ENCODE measurements at places on chromosomes 5 and 9.

DNA sequence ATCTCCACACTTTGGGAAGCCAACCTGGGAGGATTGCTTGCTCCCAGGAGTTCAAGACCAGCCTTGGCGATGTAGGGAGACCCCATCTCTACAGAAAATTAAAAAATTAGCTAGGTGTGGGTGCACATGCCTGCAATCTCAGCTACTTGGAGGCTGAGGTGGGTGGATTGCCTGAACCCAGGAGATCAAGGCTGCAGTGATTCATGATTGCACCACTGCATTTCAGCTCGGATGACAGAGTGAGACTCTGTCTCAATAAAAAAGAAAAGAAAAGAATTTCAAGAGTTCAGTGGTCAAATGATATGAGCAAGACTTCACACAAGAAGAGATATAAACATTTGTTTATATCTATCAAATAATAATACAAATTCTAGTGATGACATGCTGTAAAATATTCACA is 23.0 kb upstream of the MTAP start:
- DNase-seq: no peak

GRCh38 chr5:17399931-17400330 is 98.1 kb upstream of the TAF11L2 start:
- DNase-seq: no peak

DNA sequence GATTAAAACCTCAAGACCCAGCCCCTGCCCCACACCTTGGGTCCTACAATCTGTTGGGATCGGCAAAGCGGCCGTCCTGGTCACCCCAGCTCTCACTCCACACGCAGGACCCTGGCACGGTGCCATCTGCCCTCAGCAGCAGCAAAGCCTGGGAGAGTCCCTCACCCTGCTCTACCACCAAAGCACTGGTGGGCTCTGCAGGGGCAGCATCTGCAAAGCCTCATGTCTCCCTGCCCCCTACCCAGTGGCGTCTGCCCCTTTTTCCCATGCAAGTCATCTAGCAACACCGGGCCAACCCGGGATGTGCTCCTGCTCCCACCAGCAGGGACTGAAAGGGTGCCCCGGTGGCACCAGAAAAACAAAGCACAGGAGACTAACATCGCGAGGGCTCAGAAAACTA is 19.6 kb upstream of the CNOT6 start:
- no peak for DNase-seq

GRCh38 chr5:18740301-18740700 is 1106.0 kb downstream of the TAF11L14 start:
- DNase-seq: no peak

DNA sequence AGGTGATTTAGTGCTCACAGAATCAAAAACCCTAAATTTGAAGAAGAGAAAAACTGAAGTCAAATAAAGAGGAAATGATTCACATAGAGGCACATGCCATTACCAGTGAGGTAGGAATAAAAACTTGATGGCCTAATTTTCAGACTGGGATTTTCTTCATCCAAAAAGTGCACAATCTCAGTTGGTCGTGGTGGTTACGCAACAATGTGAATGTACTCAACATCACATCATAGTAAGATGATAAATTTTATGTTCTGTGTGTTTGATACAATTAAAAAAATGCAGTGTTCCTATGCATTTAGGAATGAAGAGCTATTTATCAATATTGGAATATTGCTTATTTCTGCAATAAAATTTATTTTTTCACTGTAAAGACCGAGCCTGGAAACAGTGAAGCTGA is 60.7 kb downstream of the SV2C start:
- DNase-seq: no peak

DNA sequence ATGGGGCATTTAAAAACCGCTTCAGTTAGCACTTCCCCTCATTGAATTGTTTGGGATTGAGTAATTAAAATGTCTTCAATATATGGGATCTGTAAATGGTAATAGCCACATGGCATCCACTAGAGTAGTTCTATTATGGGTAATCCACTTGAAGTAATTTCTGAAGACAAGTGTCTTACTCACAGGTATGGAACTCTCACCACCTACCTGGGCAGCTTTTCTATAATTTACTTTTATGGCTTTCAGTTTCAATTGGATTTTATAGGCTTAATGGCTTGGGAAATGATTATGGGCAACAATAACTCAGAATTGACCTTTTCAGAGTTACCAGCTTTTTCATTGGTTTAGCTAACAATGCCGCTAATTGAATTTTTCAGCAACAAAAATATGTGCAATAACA is 597.9 kb downstream of the PTPRD start:
- no peak for DNase-seq

DNA sequence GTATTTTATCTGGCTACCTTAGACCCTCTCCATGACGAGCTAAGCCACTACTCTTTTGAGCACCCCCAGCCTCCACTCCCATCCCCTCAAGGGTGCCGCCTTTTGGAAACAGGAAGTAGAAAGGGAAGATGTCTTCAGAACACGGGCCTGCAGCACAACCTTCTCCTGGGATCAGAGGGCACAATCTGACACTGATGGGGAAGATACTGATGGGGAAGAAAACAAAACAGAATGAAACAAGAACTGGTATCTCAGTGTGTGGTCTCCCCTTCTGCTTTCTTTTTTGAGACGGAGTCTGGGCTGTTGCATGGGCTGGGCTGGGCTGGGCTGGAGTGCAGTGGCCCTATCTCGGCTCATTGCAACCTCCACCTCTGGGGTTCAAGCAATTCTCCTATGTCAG is 539.7 kb upstream of the DAP start:
- DNase-seq: no peak

DNA sequence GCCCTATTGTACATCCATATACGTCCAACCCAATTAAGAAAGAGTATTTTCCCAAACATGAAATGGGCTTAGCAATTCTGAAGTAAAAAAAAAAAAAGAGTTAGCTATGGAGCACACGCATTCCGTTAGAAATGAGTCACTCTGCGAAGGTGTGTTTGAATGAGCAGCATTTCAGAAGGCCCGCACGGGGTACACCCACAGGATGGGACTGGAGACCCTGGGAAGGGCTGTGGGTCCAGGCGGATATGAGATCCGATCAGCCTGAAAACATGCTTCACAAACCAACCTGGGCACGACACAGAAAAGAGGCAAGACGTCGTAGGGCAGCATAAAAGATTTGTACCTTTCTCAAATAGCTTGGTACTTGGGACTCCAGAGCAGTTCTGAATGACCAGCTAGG is 173.9 kb upstream of the KLF9 start:
- DNase-seq: no peak

GRCh38 chr5:166788050-166788449 is 1503.4 kb upstream of the WWC1 start:
- no peak for DNase-seq

DNA sequence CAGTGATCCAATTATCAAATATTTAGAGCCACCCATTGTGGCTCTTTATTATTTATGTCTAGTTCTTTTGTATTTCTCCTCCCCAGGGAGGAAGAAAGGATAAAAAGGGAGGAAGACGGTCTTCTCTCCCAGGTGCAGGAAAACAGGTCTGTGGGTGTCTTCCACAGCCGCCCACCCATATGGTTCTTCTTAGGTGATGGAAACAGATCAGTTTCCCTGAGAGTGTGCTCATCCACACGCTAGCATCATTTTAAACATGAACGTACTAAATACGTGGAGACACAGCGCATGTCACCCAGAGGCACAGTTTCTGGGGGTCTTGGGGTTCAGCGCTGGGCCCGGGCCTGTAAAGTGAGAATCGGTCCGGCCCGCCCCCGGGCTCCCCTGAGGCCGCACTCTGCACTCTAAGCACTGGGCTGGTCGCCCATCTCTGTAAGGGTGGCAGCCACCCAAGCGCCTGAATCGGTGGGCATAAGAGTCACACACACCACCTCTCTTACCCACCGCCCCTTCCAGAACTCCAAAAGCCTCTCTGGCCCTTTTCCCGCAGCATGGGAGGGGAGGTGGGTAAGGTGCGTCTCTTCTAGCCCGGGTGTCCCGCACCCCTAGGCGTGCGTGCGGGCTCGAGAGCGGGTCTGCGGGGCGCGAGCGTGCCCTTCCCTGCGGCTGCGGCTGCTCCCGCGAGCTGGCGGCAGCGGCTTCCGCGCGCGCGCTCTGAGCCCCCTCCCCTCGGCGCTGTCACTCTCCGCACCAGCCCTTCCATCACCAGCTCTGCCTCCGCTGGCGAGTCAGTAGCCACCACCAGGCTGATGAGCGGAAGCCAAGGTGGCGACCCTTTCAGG is 1.3 kb downstream of the PTCH1 start:
- DNase-seq: no peak

GRCh38 chr5:177354711-177355110 is 3.0 kb upstream of the RGS14 start:
- DNase-seq: no peak

- no peak for DNase-seq
These were observed 52.2 kb downstream of the ACTL7B start for GRCh38 chr9:108803428-108804065.

GRCh38 chr5:50727149-50727496 is 60.7 kb downstream of the PARP8 start:
- no peak for DNase-seq

- DNase-seq: no peak
These were observed 20.7 kb upstream of the LPCAT1 start for GRCh38 chr5:1544294-1544961.

GRCh38 chr5:68258531-68258930 is 43.0 kb downstream of the PIK3R1 start:
- no peak for DNase-seq

GRCh38 chr9:20205821-20206220 is 416.5 kb downstream of the MLLT3 start:
- no peak for DNase-seq

- no peak for DNase-seq
These were observed 16.6 kb upstream of the PLPP1 start for GRCh38 chr5:55551358-55551757.

- DNase-seq: no peak
These were observed 202.6 kb downstream of the SEMA5A start for GRCh38 chr5:9343146-9343850.

GRCh38 chr9:105313238-105313637 is 68.8 kb downstream of the SLC44A1 start:
- no peak for DNase-seq

- DNase-seq: no peak
These were observed 8.1 kb downstream of the CDKN2A start for GRCh38 chr9:21985964-21986667.

DNA sequence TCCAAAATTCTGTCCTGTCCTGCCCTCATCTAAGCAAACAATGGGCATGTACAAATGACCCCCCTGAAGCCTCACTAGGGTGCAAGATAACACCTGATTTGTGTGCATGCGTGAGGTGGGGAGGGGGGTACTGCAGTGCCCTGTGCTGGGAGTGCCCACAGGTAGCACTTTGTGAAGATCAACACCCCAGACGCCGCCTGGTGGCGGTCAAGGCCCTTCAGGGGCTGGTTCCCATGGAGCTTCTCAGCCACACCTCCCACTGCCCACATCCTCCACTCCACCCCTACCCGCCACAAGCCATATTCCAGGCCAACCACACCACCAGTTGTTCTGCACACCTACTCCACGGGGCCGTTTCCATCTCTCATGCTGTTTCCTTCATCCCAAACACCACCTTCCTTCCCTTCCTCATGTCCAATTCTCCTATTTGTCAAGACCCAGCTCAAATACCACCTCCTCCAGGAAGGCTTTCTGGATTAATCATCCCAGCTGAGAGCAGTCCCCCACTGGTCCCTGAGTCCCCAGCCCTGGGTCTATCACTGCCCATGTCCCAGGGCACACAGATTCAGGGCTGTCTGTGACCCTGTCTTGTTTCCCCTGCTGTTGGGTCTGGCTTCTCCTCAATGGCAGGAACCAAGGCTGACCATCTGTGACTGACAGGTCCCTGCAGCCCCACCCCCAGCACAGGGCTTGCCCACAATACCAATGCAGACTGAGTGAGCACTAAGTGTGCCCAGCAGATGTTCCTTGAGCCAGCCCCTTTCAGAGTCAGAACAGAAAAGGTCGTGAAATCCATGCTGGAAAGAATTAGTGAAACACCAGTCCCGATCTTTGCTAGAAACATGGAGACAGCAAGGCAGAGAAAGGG is 178.4 kb downstream of the PAX5 start:
- no peak for DNase-seq

GRCh38 chr5:102853680-102854079 is 98.6 kb downstream of the PAM start:
- DNase-seq: no peak

DNA sequence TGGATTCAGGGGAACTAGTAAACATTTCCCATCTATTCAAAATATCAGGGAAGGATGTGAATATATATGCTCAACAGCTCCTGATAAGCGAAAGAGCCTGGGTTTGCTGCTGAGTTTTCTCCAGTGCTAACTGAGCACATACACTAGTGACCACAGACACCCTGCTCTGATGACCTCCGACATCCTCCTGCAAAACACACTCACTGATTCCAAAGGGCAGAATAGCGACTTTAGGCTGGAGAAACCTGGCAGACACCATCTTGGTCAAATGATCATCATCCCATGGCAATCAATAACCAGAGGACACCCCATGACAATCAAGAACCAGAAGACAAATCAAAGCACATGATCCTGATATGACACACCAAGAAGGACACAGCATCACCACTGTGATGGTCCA is 9.2 kb upstream of the GADD45G start:
- no peak for DNase-seq

GRCh38 chr9:15155826-15156225 is 151.2 kb downstream of the TTC39B start:
- DNase-seq: no peak

DNA sequence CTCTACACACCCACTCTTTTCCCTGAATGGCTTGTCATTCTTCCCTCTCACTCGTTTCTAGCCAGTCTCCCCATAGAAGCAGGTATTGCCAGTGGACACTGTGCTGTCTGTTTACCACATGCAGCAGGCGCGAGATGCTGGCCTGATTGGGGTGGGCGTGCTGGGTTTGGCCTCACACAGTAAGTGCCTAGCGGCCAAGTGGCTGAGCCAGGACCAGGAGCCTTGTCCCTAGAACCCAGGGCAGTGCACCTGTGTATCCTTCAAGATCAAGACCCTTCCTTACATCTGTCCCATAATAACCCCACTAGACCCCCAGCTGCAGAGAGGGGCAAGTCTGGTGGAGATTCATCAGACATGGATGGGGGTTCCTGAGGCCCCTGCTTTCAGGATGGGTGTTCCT is 112.8 kb upstream of the IRX4 start:
- no peak for DNase-seq

GRCh38 chr9:74973714-74974113 is 21.0 kb upstream of the C9orf40 start:
- no peak for DNase-seq

- no peak for DNase-seq
These were observed 77.3 kb downstream of the MAMDC2 start for GRCh38 chr9:70120834-70121510.

GRCh38 chr5:76610196-76610595 is 13.0 kb downstream of the F2RL2 start:
- DNase-seq: no peak

DNA sequence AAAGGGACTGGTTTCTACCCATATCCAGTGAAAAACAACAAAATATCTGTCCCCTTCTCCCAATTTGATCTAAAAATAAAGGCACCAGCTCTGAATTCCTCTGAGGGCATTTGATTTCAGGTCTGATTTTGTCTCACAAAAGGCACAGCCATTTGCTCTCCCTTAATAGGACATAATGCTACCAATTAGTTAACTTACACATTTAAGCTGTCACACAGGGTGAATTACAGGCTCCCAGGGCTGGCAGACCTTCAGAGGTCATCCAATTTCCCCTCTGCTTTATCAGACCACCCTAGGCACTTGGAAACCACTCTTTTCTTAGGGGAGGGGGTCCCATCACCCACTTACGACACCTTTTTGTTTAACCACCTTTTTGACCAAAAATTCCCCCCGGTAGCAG is 319.9 kb downstream of the SPOCK1 start:
- DNase-seq: no peak

GRCh38 chr5:82728926-82729702 is 348.1 kb downstream of the TMEM167A start:
- DNase-seq: no peak

Data from amygdala (tissue), 56 donors.